NCI-H187 treated with DMSO at 0.1 percent for 48 hours (cell line): ENCODE measurements at places on chromosomes 4 and X.

DNA sequence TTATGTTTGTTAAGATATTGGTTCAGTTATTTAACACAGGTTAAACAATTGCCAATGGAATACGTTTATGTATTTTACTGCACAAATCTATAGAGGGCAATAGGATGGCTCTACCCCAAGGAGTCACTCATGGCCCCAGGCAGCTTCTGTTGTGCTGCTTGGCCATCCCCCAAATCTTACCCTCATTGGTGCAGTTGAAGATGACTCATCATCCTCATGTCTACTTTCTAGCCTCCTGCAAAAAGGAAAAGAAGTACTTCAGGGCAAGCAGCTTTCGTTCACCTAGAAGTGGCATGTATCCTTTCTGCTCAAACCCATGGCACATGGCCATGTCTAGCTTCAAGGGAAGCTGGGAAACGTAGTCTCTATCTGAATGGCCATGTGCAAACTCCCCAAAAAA lies 14.2 kb downstream of the PHOX2B start:
- DNase-seq = no peak

- DNase-seq = no peak
Observed at GRCh38 chr4:42339935-42340406, 57.3 kb upstream of the SHISA3 start.

GRCh38 chr4:23035521-23036056 lies 342.9 kb downstream of the GBA3 start:
- DNase-seq = no peak

DNA sequence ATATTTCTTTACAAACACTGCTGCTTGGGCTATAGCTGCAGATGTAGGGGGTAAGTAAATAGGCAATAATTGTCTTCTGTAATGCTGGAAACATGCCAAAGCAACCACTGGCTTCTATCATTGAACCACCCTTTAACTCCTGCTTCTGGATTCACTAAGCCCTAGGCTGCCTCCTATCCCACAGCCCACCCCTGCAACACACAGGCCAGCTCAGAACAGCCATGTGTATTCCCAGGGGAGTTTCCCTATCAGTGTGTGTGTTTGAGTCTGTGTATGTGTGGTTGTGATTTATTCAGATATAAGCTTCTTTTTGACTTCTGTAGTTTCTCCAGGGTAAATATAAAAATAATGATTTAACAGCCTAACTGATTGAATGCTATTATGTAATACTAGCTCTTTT lies 291.3 kb downstream of the PCDH10 start:
- DNase-seq = no peak

DNA sequence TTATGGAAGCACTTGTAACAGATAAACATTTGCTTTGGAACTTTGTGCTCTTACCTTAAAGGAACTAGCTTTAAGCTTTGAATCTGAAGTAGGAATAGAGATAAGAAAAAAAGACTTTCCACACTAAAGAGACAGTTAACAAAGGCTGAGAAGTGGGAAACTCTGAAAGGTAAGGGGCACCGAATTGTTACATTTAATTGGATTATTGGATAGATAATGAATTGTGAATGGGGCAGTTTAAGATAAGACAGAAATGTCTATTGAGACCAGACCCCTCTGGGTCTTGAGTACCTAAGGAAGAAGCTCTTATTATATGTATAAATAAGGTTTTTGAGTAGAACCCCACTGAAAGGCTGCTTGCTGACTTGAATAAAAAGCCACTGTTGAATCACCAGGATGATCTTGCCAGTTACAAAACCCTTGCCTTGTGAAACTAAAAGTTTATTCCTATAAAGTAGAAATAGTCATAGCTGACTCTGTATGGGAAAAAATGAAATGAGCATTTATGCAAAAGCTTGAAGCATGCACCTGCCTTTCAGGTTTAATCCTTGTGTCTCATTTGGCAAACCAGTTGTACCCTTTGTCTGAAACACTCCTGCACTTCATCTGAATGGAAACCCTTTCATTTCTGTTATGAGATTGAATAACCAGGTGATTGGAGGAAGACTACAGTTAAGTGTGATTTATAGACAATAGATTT lies 423.2 kb downstream of the RPA4 start:
- DNase-seq = no peak

- DNase-seq = no peak
Observed at GRCh38 chr4:71832049-71832448, 48.2 kb upstream of the GC start.

DNA sequence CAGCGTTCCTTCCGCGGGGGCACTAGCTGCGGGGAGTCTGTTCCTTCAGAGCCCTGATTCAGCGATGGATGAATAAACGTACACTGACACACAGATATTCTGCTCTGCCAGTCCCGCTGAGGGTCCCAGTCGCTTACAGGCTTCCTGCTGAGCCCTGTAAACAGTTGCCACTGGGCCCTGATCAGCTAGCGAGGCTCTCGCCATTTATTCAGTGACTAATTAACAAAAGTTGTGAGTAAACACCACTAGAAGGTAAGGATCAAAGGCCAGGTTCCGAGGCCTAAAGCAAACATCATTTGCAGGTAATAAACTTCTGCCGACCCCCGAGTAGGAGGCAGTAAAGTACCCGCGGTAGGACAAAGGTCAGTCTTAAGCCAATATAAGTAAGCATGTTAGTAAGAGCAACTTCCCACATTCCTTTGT lies 442.6 kb upstream of the GALNT7 start:
- DNase-seq = no peak
